Activated CD4-positive, alpha-beta T cell treated with anti-CD3 and anti-CD28 coated beads for 36 hours (primary cell): ENCODE measurements at places on chromosomes 13 and 19.
A peak's percentile ranks its signal among the peaks of the same experiment; 100 is the strongest.

DNA sequence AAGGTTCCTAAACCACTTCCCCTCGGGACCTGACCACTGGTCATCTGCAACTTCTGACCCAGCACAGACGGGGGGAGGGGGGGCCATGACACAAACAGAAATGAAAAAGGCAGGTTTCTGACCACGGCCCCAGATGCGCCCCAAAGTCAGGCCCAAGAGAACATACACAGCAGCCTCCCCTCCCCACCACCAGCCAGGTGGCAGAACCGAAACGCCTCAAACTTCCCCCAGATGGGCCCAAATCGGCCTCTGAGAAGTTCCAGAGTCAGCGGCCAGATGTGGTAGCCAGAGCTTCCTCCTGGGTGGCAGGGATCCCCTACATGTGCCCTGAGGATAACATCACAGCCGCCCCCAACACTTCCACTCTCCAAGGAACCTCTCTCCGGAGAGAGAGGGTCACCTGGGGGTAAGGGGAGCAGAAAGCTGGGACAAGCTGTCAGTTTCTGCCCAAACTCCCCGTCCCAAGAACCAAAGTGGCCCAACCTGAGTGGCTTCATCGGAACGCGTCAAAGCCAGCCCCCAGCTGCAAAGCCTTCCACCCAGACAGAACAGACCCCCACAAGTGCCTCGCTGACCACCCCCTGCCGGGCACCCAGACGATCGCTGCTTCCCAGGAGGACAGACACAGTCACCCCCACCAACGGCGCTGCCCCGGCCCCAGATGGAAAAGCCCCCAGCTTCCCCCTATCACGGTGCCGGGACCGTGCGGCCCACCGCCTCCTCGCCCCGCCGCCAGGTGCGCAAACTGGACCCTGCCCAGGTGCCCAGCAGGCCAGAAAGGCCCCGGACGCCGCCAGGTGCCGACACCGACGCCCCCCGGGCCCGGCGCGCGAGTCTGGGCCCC, 800 bp downstream of the ELL start:
- DNase-seq: peak; percentile 44

DNA sequence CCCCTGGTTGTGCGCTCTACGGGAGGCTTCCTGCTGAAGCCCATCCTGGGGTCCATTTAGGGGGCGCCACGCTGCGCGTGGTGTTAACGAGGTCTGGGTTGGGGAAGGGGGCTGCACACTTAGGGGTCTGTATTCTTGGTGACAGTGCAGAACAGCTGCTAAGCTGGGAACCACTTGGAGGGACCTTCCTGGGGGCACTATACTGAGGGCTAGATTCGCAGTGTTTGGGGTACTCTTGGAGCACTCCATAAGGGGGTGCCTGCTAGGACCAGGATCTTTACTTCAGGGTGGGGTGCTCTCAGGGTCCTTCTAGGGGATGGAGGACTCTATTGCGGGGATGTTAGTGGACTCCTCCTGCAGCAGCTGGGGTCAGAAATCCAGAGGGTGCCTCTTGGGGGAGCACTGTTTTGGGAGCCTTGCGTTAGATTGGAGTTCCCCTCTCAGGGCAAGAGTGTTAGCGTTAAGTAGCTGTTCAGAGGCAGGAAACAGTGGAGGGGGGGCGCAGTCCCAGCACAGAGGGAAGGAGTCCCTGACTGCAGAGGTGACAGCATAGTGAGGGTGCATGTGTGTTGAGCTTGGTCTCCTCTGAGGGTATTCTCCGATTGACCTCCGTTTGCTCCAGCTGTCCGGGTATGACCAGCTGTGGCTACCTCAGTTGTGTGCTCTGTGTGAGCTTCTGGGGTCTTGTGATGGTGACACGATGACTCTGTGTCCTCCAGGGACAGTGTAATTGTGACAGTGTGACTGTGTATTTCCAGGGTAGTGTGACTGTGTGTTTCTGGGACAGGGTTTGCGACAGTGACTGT, 1.1 kb downstream of the PDE4A start:
- DNase-seq: peak; percentile 59

- no peak for DNase-seq
Observed at GRCh38 chr13:68185444-68186141, 955.5 kb upstream of the PCDH9 start.

GRCh38 chr19:525029-525428, 6.5 kb upstream of the CDC34 start:
- no peak for DNase-seq

DNA sequence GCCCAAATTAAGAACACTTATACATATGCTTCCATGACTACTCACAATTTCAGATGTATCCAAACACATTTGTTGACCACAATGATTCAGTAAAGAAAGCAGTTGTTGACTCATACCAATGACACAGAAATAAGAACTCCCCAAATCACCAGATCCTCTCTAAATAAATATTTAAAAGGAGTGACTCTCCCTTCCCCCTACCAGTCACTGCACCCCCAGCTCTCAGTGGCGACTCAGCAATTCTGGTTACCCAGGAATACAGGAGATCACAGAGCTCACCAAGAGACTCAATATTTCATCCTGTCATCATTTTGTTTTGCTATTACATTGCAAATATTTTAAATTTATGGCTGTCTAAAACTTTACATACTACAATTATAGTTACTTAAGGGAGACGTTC, 131.5 kb downstream of the RGCC start:
- DNase-seq: peak; percentile 67

DNA sequence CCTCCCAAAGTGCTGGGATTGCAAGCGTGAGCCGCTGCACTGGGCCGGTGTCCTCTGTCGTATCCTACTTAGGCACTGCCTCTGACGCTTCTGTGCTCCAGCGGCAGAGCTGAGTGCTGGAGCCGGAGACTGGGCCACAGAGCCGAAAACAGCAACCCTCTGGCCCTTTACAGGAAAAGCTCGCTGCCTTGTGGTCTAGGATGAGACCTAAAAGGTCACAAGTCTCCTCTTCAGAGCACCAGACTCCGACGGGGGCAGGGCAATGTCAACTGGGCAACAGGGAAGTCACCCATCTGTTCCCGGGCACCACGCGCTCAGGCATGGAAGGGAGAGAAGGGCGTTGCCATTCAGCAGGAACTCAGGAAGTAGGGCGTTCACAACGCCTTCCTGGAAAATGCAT, 91.7 kb downstream of the GADD45B start:
- no peak for DNase-seq

GRCh38 chr13:99501848-99502301, 603 bp downstream of the TM9SF2 start:
- DNase-seq: peak; percentile 54

DNA sequence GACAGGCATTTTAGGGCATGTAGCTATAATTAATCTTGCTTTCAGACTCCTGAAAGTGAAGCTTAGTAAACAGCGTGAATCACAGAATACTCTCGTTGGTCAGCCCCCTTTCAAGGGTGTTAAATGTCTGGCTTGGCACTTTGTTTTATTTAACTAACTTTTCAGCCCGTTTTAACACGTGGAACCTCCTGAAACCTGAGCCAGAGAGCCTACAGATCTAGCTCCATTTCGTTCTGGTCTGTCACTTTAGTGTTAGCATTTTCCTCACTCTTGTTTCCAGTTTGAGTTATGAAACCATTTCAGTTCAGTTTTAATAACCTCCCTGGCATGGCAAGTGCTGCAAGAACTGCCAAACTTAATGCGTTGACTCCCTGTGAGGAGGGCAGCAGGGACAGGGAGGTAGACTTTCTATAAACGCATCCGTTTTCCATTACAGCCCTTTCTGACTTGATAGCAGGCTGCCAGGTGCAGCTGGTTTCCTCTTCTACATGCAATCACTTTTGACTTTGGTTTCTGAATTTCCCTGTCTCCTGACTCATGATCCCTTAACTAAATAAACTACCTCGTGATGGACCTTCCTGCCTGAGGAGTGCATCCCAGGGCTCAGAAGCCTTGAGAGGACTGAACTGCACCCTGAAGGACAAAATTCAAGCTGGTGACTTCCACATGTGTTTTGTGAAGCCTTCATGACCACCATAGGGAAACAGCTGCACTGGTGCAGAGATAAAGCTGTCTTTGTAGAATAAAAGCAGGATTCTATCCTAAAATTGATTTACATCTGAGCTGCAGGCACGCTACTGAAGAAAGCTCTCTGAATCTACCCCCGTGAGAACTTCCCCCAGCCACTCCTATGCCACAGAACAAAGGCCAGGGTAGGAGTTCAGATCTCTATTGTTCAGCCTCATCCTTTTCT, 192.6 kb downstream of the DLEU7 start:
- no peak for DNase-seq

DNA sequence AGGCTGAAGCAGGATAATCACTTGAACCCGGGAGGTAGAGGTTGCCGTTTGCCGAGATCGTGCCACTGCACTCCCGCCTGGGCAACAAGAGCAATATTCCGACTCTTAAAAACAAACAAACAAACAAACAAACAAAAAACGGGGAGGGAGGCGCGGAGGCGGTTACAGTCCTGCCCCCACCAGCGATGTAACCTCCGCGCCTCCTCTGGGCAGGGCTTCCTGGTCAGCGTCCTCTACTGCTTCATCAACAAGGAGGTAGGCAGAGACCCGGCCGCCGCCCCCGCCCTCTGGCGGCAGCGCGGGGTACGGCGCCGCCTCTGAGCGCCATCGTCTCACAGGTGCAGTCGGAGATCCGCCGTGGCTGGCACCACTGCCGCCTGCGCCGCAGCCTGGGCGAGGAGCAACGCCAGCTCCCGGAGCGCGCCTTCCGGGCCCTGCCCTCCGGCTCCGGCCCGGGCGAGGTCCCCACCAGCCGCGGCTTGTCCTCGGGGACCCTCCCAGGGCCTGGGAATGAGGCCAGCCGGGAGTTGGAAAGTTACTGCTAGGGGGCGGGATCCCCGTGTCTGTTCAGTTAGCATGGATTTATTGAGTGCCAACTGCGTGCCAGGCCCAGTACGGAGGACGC, 10.2 kb downstream of the SNRPD2 start:
- peak; percentile 92 for DNase-seq
